Mesothelial cell of epicardium (in vitro differentiated cells): ENCODE measurements at places on chromosomes 6 and 20. TPM values are rescaled to one million over a fixed set of nuclear protein-coding genes. Genes with fewer than 3 reads are reported as not detected.
A peak's percentile ranks its signal among the peaks of the same experiment; 100 is the strongest.

Gene C6orf163
- 9.0 to 11.5 TPM (median 10.0 TPM) in 3 replicates for total RNA-seq

Gene SCRT2
- total RNA-seq = not detected in 3 replicates

Gene CLPSL1
- 0.40 TPM in 1 of 3 replicates, not detected in the others for total RNA-seq

Gene BHLHE23
- not detected in 3 replicates for total RNA-seq

Gene NFATC2
- 13.1 to 14.0 TPM (median 14.0 TPM) in 3 replicates for total RNA-seq

GRCh38 chr6:109187399-109188114 is 92.2 kb downstream of the CEP57L1 start:
- H3K27ac ChIP-seq = no peak overlapping the region
- DNase-seq = no peak
- peaks cover 43% of the 10 kb centered on the region for H3K27me3 ChIP-seq
- no peaks in the 10 kb centered on the region for H3K4me1 ChIP-seq
- peaks cover 3% of the 10 kb centered on the region for H3K36me3 ChIP-seq

DNA sequence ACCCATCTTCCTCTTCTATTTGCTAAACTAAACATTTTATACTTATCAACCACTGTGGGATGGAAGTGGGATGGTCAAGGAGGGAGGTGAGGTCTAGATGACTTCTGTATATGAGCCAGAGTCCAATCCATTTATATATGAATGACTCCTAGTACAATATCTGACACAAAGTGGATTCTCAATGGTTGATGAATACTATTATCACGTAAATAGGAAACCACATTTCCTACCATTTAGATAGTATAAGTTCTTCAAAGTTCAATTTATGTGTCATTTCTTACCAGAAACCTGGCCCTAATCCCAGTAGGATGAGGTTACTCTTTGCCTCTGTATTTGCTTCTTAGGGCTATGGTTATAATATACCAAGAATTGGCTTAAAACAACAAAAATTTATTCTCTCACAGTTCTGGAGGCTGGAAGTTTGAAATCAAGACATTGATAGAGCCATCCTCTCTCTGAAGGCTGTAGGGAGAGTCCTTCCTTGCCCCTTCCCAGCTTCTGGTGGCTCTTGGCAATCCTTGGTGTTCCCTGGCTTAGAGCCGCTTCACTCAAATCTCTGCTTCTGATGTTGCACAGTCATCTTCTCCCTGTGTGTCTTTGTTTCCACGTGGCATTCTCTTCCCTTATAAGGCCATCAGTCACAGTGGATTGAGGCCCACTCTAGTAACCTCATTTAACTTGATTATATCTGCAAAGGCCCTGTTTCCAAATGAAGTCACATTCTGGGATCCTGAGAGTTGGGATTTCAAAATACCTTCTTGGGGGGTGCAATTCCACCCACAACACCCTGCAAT is 41.0 kb upstream of the RAB23 start:
- H3K4me3 ChIP-seq = no peak overlapping the region
- no peak for DNase-seq
- H3K36me3 ChIP-seq = no peaks in the 10 kb centered on the region
- H3K27me3 ChIP-seq = no peaks in the 10 kb centered on the region

DNA sequence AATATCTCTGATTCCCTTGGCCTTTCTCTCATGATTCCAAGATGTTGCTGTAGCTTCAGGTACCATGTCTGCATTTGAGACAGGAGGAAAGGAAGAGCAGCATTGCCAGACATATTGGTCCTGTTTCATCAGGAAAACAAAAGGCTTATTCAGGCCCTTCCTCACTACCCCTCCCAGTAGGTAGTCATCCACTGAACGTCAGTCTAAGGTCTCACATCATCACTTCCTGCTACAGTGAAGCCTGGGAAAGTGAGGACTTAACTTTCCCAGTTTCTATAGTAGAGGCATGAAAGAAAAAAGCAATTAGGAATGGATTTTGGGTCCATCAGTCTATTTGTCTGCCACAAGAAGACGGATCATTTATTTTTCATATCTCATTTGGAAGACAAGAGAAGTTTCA is 85.7 kb upstream of the SOX4 start:
- DNase-seq = no peak
- no peak overlapping the region for H3K4me3 ChIP-seq
- H3K36me3 ChIP-seq = no peaks in the 10 kb centered on the region
- no peaks in the 10 kb centered on the region for H3K4me1 ChIP-seq

DNA sequence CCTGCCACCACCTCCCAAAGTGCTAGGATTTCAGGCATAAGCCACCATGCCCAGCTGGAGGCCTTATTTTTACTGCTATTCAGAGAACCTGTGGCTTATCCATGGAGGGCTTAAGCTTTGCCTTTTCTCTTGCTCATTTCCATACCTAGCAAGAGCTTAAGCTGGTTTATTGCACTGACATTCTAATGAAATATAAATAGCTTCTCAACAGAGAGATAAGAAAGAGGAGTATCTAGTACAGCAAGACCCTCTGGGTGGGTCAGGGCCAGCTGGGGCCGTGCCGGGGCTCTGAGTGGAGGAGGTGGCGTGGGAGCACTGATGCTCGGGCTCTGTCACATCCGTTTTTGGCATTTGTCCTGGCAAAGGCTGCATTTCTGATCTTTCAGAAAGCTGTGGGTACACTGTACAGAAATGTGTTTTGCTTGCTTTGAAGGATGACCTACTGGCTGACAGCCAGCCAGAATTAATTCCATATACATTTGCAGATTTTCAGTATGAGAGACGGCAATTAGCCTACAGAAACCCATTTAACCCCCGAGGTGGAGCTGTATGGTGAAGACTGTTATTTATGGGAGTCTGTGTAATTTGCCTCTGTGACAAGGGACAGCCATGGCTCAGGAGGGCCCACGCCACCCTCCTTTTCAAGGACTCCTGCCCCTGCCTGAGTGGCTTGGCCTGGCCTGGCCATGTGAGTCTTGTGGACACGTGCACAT is 181.6 kb upstream of the AKAP12 start:
- H3K4me1 ChIP-seq = peaks cover 83% of the 10 kb centered on the region
- H3K27ac ChIP-seq = peak overlapping the region; percentile 96
- H3K4me3 ChIP-seq = peak overlapping the region; percentile 36

DNA sequence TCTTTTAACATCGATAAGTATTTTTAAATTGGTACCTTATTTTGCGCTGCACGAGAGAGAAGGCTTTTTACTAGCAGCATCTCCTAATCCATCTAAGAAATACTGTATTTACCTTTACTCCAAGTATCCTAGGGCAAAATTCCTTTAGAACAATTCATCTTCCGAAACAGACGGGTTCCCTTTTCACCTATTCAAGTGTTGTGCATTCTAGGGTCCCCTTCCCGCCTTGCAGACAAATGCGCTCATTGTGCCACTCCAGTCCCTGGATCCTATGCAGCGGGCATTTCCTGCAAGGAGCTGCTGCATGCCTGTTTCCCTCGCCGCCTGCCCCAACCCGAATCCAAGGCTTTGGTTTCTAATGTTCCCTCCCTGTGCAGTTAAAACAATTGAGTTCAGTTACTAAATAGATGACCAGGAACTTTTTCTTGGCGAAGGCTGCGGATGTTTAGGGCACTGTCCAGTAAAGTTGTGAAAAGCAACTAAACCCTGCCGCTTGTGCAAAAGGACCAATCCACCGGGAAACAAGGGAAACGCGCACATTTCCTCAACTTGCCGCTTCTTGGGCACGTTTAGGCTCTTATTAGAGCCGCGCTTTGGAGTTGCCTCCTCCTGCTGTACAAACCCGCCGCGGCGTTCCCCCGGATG is 556 bp upstream of the SCAF8 start:
- H3K36me3 ChIP-seq = peaks cover 2% of the 10 kb centered on the region
- H3K27ac ChIP-seq = peak overlapping the region; percentile 96
- H3K27me3 ChIP-seq = no peaks in the 10 kb centered on the region

DNA sequence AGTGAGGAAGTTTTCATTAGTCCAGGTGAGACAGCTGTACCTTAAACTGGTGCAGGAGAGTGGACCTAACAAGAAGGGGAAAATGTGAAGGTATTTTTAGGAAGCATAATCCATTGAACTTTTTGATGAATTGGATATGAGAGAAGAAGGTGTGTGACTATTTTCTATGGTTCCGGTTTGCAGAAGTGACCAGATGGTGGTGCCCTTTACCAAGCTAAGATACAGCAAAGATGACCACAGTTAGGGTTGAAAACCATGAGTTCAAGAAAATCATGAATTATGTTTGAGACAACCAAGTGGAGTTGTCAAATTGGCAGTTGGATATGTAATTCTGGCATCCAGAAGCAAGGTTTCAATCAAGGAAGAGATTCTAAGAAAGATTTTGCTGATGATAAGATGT is 61.9 kb upstream of the NRSN1 start:
- H3K4me1 ChIP-seq = peaks cover 10% of the 10 kb centered on the region
- no peak overlapping the region for H3K4me3 ChIP-seq
- H3K27me3 ChIP-seq = no peaks in the 10 kb centered on the region
- DNase-seq = no peak
- no peaks in the 10 kb centered on the region for H3K36me3 ChIP-seq
- H3K27ac ChIP-seq = no peak overlapping the region

DNA sequence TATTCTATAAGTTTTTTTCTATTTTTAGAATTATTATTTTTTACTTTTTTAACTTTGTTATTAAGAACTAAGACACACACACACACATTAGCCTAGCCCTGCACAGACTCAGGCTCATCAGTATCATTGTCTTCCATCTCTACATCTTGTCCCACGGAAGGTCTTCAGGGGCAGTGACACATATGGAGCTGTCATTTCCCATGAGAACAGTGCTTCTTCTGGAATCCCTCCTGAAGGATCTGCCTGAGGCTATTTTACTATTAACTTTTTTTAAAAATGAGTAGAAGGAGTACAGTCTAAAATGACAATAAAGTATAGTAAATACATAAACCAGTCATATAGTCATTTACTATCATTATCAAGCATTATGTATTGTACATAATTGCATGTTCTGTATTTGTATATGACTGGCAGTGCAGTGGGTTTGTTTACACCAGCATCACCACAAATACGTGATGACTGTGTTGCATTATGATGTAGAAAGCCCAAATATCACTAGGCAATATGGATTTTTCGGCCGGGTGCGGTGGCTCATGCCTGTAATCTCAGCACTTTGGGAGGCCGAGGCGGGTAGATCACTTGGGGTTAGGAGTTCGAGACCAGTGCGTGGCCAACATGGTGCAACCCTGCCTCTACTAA is 57.9 kb downstream of the HIVEP1 start:
- H3K4me1 ChIP-seq = peaks cover 23% of the 10 kb centered on the region
- DNase-seq = no peak
- no peaks in the 10 kb centered on the region for H3K27me3 ChIP-seq
- no peaks in the 10 kb centered on the region for H3K36me3 ChIP-seq

GRCh38 chr20:8375898-8376297 is 243.8 kb downstream of the PLCB1 start:
- H3K27ac ChIP-seq = no peak overlapping the region
- H3K4me3 ChIP-seq = no peak overlapping the region
- no peak for DNase-seq
- peaks cover 4% of the 10 kb centered on the region for H3K4me1 ChIP-seq
- peaks cover 5% of the 10 kb centered on the region for H3K27me3 ChIP-seq
- H3K36me3 ChIP-seq = no peaks in the 10 kb centered on the region

GRCh38 chr20:38167851-38168760 is 3.0 kb upstream of the TGM2 start:
- no peaks in the 10 kb centered on the region for H3K36me3 ChIP-seq
- no peak for DNase-seq
- peak overlapping the region; percentile 30 for H3K27ac ChIP-seq
- H3K4me1 ChIP-seq = peaks cover 44% of the 10 kb centered on the region

DNA sequence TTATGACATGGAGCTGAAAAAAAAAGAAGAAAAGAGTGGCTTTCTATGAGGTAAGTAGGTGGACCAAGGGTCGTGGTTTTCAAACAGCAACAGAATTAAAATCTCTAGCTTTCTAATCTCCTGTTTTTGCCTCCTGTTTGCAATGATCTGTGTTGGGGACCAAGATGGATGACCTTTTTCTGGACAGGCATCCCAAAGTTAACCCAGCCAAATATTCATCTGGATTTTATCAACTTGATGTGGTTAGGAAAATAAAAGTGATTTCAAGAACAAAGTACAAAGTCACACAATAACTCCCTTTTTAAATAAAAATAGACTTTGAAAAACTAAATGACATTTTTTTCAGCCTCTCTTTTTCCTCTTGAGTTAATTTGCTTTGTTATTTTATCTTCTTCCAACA is 282.1 kb upstream of the PRDM1 start:
- DNase-seq = no peak
- no peaks in the 10 kb centered on the region for H3K36me3 ChIP-seq
- H3K4me3 ChIP-seq = no peak overlapping the region
- H3K27me3 ChIP-seq = peaks cover 3% of the 10 kb centered on the region
